ENCODE measurements at places on chromosomes 5 and 9.
A peak's percentile ranks its signal among the peaks of the same experiment; 100 is the strongest.

GRCh38 chr5:124403281-124403680, 343.2 kb downstream of the ZNF608 start:
- DNase-seq: no peak

GRCh38 chr5:173581408-173582215, 34.8 kb downstream of the BOD1 start:
- DNase-seq: peak; percentile 32

DNA sequence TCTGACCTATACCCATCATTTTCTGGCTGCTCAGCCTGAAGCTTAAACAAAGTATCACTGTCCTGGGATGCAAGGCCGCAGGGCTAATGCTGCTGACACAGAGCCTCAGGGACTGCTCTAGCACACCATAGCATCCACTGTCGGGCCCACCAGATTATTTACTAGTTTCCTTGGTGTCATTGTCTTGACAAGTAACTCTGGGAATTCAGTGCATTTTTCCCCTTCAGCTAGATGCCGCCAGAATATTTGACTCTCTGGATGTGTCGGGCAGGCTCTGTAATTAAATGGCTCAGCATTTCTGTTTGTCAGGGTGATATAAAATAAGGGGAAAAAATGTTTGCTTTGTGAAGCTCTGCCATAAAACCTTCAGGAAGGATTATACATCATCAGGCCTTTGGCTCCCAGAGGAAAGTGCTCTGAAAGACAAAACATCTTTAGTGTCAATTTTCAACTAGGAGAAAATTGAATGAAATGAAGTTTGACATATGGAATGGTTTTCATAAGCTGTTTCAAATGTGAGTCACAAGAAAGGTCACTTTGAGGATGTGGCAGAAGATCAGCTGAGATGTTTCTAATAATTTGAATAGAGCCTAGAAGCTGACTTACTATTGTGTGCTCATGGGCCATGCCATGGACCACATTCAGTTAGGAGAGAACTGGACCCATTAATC, 350.1 kb downstream of the TMEM232 start:
- no peak for DNase-seq

DNA sequence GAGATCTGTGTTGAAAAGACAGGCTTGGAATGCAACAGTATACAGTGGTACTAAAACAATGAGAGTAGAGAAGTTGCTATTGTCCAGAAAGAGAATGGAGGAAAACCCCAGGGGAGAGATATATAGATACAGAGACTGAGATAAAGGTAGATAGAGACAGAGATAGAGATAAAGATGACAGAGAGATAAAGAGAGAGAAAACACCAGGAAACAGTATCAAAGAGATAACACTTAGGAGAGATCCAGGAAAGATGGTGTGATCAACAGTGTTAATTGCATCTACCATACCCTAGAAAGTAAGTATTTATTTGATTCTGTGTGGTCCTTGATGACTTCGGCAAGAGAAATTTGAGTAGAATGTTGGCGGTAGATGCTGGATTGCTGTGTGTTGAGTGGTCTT, 461.8 kb upstream of the RIOK2 start:
- no peak for DNase-seq

- DNase-seq: no peak
Measured at GRCh38 chr9:90861826-90862740, 60.5 kb downstream of the SYK start.

DNA sequence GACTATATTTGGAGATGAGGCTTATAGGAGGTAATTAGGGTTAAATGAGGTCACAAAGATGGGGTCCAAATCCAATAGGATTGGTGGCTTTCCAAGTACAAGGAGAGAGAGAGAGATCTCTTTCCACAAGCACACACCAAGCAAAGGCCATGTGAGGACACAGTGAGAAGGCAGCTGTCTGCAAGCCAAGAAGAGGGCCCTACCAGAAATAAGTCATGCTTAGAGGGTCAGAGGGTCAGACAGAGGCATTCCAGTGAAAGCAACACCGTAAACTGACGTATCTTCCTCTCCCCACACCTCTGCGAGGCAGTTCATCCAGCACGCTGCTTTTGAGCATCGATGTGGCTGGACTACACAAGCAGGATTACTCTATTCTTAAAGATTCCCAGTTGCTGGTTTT, 87.9 kb downstream of the SLC1A3 start:
- no peak for DNase-seq

DNA sequence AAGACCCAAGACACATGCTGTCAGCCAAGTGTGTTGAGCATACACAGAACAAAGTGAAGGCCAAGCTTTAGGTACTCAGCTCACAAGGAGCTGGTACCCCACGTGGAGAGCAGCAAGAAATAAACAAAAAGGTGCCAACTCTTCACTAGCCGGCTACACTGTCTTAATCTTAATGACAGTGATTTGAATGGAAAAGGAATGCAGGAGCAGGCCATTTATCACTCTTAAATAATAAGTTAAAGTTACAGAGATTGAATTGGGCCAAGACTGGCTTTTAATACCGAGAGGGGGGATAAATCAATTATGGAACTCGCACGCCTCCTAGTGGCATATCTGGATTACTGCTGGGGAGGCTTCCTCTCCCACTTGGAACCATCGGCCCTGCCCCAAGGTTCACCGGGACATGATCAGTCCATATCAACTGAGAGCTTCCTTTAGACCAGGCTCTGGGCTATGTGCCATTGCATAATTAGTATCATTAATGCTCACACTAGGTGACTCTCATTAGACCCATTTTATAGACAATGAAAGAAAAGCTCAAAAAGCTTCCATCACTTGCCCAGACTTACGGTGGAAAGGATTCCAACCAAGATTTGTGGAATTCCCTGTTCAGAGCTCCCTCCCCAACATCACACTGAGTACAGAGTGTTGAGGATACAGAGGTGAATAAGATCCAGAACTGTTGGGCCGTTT, 94.0 kb downstream of the ACTL7B start:
- DNase-seq: peak; percentile 34

DNA sequence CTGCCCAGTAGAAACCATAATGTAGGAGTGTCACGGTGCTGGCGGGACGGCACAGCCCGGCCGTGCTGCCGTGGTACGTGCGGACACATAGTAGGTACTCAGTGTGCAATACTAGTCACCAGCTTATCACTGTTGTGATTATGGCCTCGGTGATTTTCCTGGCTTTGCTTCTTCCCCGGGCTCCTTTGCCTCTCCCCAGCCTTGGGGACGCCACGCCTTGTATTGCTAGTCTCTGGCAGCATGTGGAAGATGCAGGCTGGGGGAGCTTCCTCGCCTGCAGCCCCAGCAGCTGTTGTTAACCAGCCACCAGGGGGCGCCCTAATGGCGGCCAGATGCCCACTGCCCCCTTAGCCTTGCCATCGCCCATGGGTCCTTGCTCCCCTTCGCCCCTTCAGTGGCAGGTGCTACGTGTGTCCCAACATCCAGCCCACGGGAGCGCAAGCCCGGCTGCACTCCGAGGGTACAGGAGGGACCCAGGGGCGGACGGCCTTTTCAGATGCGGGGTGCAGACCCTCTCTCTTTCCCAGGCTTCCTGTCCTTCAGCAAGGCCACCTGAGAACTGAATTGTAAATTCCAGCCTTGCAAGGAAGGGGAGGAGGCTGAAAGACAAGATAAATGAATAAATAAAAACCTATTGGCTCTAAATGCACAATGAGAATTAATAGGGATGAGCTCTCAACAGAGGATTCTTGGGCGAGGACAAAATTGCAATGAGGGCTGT, 8.0 kb downstream of the NTNG2 start:
- DNase-seq: peak; percentile 58

GRCh38 chr5:77633709-77634108, 4.8 kb downstream of the OTP start:
- DNase-seq: no peak

- no peak for DNase-seq
Measured at GRCh38 chr9:137369911-137370764, 52.8 kb downstream of the EXD3 start.

GRCh38 chr5:72096602-72097188, 10.6 kb upstream of the MAP1B start:
- DNase-seq: no peak

GRCh38 chr9:124202447-124202971, 55.2 kb upstream of the NEK6 start:
- DNase-seq: peak; percentile 96

All from activated CD4-positive, alpha-beta T cell treated with anti-CD3 and anti-CD28 coated beads, Interleukin-2, amount 50 U/mL, for 16 hours (primary cell).